Myocyte (in vitro differentiated cells): ENCODE measurements at places on chromosomes 7 and 10. TPM values are rescaled to one million over a fixed set of nuclear protein-coding genes. Genes with fewer than 3 reads are reported as not detected.
A peak's percentile ranks its signal among the peaks of the same experiment; 100 is the strongest.

GRCh38 chr10:17606547-17607040 lies 10.6 kb downstream of the HACD1 start:
- no peak for DNase-seq

DNA sequence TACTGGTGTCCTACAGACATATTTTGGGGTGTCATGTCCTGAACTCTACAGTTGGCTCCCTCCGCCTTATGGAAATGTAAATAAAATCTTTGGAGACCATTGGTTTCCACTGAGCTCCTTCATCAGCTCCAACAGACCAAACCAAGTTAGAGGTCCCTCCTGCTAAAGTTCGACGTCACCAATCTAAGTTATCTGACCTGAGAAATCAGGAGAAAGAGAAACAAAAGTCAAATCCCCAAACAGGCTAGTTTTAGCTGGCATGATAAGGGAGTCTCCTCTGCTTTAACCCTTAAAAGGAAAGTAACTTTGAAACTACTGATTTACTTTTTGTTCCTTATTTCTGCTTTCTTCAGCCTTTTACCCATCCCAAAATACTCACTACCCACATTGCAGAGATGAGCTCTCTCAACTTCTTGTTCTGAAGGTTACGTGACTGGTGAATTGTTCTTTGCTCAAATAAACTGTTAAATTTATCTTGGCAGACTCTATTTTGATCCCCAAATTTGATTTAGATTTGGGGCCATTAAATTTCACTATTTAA lies 39.9 kb downstream of the AVL9 start:
- no peak for DNase-seq

DNA sequence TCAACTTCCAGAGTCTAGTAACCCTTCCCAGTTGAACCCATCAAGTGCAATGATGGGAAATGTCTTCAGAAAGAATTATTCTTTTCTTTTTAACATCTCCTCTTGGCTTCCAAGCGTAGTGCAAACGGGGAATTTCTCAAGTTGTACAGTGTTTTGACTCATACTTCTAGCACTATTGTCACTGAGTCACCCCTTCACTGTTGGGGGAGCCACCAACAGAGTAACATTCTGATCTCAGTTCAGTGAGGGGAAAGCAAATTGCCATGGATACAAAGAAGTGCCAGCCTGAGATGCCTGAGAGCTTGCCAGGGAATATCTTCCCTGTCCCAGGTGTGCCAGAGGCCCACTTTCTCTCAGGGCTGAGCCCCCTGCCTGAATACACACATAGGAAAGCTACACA lies 31.0 kb downstream of the CYP3A5 start:
- DNase-seq: no peak

Gene EPC1
- total RNA-seq: 23.8 and 27.5 TPM in 2 replicates

GRCh38 chr7:138449580-138449979 lies 10.5 kb upstream of the TRIM24 start:
- DNase-seq: no peak

Gene SLC39A12
- not detected in 2 replicates for total RNA-seq

- DNase-seq: peak; percentile 53
Measured at GRCh38 chr10:4073912-4074311, 288.9 kb upstream of the KLF6 start.

DNA sequence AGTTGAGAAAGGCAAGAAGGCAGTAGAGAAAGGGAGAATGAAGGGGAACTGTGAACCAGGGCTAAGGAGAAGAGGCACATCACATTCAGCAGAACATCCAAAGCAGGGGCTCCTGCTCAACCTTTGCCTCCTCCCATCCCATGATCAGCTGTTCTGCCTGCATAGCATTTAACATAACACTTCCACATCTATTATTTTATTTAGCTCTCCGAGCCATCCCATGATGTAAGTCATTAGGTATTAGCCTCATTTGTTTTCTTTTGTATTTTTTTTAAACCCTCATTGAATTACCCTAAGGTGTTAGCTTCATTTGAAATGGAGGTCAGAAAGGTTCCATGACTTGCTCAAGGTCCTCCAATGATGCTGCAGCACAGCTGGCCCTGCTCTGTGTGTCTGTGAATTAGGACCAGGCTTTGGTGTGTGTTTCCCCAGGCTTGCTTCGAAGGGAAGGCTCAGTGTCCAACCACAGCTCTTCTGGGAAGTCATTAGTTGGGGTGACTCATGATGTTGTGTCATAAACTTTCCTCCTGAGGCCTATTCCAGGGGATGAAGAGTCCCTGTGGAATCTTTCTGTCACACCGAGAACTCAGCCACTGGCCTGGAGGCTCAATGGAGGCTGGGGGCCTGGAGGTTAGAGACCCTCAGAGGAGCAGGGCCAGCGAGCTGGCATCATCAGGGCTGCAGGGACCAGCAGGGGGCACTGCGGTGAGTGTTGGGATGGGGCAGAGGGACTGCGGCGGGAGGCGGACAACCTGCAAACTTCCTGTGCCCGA lies 16.5 kb downstream of the NPFFR1 start:
- DNase-seq: peak; percentile 93

DNA sequence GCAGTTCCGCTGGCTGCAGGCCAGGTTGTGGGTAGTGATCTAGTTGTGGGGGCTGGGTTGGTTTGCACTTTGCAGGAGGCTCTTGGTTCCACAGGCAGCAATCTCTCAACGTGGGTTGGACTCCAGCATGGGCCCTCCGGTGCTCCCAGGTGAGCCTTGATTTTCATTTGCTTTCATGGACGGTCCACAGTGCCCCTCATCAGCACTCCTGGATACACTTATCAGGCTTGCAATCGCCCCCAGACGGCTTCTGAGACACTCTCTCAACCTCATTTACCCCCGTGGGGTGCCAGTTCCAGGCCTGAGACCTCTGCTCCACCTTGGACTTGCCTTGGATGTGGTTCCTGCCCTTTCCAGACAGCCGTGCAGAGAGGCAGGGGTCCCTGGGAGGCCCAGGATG lies 31.3 kb upstream of the ZNF273 start:
- no peak for DNase-seq

DNA sequence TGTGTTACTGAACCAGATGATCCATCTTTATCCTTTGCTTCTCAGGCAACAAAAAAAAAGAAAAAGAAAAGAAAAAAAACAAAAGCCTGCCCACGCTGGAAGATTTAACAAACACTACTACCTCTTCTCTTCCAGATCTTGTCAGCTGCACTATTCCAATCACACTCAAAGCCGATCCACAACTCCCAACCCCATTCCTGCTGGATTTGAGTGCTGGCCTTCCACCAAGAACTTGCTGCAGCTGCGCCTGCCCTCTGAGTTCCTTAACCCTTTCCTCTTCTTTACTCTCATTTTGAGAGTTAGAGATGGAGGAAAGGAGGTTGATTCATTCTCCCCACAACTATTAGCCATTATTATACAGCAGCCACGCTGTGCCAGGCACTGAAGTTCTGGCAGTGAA lies 16.0 kb upstream of the ITGA8 start:
- DNase-seq: peak; percentile 76

DNA sequence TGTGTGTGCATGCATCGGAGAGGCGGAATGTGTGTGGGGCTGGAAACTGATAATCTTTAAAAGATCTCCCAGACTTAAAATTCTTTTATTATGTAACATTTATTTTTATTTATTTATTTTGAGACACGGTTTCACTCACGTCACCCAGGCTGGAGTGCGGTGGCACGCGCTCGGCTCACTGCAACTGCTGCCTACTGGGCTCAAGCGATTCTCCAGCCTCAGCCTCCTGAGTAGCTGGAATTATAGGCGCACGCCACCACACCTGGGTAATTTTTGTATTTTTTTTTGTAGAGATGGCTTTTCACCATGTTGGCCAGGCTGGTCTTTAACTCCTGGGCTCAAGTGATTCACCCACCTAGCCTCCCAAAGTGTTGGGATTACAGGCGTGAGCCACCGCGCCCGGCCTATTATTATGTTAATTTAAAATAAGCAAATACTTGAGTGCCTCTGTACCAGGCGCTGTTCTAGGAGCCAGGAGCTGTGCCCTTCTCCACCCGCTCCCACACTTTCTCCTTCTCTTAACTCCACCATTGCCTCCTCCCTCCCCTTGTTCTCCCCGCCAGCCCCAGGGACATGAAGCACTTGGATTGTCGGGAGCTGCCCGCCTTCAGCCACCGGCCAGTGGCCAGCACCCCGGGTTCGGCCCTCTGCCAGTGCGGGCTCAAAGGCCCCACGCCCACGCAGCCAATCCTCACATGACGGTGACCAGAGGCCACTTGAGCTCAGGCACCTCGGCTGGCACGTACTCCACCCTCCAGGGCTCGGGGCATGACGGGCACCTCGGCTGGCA lies 163.6 kb downstream of the DNAJB6 start:
- DNase-seq: no peak

- DNase-seq: no peak
Measured at GRCh38 chr7:16774986-16775385, 21.4 kb downstream of the TSPAN13 start.

Gene HGF
- 5.3 and 5.6 TPM in 2 replicates for total RNA-seq

Gene NRG3
- total RNA-seq: not detected in 2 replicates

GRCh38 chr10:34746094-34746493 lies 69.0 kb downstream of the PARD3 start:
- DNase-seq: no peak

Gene LOXL4
- total RNA-seq: 0.64 and 0.88 TPM in 2 replicates

DNA sequence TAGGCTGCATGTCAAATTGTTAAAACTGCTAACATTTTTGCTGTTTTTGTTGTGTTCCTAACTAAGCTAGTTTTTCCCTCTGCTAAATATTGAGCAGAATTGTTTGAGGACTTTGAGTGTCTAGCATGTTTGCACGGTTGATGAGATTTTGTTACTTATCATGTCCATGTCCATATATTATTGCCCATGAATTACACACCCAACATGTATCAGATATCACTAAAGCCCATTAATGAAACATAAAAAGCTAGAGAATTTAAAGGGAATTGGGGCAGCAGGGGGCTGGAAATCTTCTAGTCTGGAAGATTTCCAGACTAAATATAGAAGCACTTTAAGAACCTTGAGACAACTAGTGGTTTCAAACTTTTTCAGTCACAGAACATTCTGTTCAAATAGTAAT lies 197.7 kb downstream of the SNX10 start:
- DNase-seq: no peak

DNA sequence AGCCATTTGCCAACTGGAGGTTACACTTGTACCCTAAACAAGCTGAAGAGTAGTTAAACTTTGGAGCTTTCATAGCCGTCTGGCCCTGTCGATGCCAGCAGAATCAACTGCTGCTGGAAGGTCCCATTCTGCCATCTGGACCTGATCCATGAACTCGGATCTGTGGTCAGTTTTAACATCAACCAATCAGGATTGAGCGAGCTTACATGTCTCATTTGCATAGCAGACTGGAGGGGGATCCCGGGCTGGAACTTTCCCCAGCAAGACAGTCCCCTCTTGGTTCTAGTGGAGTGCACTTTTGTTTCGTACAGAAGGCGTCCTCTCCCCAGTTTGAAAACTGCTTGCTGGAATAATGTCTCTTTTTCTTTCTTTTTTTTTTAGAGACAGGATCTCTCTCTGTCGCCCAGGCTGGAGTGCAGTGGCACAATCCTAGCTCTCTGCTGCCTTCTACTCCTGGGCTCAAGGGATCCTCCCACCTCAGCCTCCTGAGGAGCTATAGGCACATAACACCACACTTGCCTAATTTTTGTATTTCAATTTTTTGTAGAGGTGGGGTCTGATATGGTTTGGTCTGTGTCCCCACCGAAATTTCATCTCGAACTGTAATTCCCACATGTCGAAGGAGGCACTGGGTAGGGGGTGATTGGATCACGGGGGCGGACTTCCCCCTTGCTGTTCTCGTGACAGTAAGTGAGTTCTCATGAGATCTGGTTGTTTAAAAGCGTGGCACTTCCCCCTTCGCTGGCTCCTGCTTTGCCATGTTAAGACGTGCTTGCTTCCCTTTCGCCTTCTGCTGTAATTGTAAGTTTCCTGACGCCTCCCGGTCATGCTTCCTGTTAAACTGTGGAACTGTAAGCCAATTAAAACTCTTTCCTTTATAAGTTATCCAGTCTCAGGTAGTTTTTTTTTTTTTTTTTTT lies 42.8 kb upstream of the SEPHS1 start:
- no peak for DNase-seq

- DNase-seq: no peak
Measured at GRCh38 chr10:86316990-86317389, 49.6 kb downstream of the GRID1 start.

DNA sequence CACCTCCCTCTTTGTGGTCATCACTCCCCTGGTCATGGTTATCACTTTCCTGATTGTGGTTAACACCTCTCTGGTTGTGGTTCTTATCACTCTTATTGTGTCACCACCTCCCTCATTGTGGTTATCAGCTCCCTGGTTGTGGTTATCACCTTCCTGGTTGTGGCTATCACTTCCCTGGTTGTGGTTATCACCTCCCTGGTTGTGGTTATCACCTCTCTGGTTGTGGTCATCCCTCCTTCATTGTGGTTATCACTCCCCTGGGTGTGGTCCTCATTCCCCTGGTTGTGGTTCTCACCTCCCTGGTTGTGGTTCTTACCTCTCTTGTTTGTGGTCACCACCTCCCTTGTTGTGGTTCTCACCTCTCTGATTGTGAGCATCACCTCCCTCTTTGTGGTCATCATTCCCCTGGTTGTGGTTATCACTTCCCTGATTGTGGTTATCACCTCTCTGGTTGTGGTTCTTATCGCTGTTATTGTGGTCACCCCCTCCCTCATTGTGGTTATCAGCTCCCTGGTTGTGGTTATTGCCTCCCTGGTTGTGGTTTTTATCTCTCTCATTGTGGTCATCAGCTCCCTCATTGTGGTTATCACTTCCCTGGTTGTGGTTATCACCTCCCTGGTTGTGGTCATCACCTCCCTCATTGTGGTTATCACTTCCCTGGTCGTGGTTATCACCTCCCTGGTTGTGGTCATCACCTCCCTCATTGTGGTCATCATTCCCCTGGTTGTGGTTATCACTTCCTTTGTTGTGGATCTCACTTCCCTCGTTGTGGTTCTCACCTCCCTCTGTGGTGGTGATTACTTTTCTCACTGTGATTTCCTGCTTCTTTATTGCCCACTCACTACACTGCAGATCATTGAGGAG lies 106.7 kb downstream of the GPR26 start:
- DNase-seq: no peak

DNA sequence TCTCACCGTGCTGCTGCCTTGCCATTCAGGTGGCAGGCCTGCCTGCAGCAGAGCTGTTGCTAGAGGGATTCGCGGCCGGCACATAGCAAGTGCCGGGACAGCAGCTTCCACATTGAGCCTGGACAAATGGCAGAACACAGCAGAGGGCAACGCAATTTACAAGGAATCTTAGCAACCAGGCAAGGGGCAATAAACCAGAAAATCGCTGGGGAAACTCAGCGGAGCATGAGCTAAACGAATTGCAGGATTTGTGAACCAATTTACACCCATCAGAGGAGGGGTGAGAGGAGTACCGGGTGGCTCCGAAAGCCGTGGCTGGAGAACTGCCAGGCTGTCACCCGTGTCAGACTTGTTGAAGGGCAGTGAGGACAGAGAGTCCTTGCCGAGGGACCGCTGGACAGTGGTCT lies 58.6 kb upstream of the LOXL4 start:
- no peak for DNase-seq

Gene VWDE
- total RNA-seq: not detected in 2 replicates

- DNase-seq: no peak
Measured at GRCh38 chr7:143285806-143286521, 1.2 kb downstream of the TMEM139 start.

GRCh38 chr7:105210721-105211205 lies 178.0 kb downstream of the SRPK2 start:
- DNase-seq: no peak

- DNase-seq: no peak
Measured at GRCh38 chr7:41907444-41907843, 204.6 kb upstream of the INHBA start.

Gene PNLIPRP1
- total RNA-seq: not detected in 2 replicates

Gene HTR5A
- not detected in 2 replicates for total RNA-seq

GRCh38 chr10:89029181-89029580 lies 38.6 kb downstream of the FAS start:
- DNase-seq: no peak
